ENCODE measurements at places on chromosomes 6 and 20. TPM values are rescaled to one million over a fixed set of nuclear protein-coding genes. Genes with fewer than 3 reads are reported as not detected.

The IP6K3 gene
- total RNA-seq = not detected

The C4A gene
- 2.2 TPM for total RNA-seq

The SLC17A3 gene
- not detected for total RNA-seq

The TFAP2D gene
- total RNA-seq = not detected

The ARHGAP40 gene
- not detected for total RNA-seq

The KHDC1 gene
- 7.9 TPM for total RNA-seq

The BCAS1 gene
- total RNA-seq = 0.35 TPM

The KCNK16 gene
- not detected for total RNA-seq

The PACSIN1 gene
- 2.3 TPM for total RNA-seq

The COL21A1 gene
- total RNA-seq = 1.0 TPM

The MAS1 gene
- total RNA-seq = not detected

DNA sequence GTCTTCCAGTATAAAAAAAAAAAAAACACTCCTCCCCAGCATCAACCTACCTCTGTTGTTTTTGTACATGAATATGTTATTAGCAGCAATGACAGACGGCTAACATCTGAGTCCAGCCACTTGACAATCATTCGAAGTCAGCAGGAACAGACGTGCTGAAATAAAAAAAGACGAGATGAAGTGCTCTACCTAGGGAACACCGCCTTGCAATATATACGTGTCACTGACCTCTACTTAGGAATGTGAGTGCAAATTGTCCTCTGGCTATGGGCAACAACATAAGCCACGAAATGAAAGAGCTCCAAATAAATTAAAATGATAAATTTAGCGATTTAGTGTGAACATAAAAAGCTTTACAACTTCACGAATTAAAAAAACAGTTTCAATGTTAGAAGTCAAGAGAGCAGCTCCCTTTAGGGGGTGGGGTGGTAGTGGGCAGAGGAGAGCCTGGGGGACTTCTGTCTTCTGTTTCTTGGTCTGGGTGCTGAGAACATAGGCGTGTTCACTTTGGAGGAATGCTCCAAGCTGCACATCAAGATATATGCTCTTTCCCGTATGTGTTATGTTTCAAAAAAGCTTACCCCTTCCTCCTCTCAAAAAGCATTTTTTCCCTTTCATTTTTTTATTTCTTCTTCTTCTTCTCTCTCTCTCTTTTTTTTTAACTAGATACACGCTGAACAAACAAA is 23.3 kb downstream of the EDN1 start:
- no peak for DNase-seq

DNA sequence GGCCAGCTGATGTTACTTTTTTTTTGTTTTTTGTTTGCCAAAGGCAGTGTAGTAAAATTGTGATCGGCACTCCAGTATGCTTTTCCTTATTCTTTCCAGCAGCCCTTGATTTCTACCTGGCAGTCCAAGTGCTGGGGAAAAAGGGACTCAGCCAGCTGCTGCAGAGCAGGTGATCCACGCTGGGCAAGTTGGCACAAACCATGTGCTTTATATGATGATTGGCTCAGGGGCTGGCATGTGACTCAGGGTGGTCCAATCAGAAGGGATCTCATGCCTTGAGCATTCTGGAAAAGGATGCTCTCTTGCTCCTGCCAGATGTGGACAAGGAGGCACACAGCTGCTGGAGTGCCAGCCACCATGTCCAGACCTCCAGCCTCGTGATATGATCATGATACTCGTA is 54.5 kb downstream of the SULF2 start:
- no peak for DNase-seq

DNA sequence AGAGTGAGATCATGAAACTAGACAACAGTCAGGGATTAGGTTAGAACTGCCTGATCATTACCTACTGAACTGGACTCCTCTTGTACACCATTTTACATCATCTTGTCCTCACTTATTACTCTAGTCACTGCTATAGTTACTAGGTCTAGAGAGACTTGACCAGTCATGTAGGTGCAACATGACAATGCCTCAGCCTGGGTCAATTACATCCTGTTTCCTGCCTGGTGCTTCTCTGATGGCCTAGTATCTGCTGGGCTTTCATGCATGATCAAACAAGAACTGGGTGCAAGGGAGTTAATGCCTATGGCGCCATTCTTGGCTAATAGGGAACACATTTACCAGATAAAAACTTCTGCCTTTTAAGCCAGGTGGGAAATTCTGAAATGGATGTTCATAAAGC is 39.2 kb upstream of the MMS22L start:
- no peak for DNase-seq

- DNase-seq = no peak
Observed at GRCh38 chr20:43459022-43459942, 1.6 kb downstream of the SRSF6 start.

- peak; percentile 87 for DNase-seq
Observed at GRCh38 chr20:19802492-19803158, 44.6 kb downstream of the RIN2 start.

- peak; percentile 11 for DNase-seq
Observed at GRCh38 chr6:100260584-100260983, 204.1 kb downstream of the SIM1 start.

DNA sequence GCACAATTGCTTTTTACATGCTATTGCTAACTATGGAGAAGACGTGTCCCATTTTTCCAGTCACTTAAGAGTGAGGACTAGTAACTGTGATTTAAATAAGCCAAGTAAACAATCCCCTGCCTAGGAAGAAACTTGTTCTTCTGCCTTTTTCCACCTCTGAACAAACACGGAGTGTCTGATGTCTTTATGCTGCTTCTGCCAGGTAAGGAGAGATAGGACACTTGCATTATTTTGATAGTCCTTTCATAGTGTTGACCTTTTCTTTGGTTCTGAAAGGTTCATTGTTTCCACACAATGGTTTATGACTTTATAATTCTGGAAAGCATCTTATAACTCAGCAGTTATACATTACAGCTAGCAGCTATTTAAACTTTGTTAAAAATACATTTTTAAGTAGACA is 8.4 kb downstream of the LRP11 start:
- peak; percentile 47 for DNase-seq

- DNase-seq = no peak
Observed at GRCh38 chr6:13554929-13555333, 19.5 kb upstream of the SIRT5 start.

GRCh38 chr6:34232901-34233300 is 3.8 kb upstream of the HMGA1 start:
- DNase-seq = no peak

DNA sequence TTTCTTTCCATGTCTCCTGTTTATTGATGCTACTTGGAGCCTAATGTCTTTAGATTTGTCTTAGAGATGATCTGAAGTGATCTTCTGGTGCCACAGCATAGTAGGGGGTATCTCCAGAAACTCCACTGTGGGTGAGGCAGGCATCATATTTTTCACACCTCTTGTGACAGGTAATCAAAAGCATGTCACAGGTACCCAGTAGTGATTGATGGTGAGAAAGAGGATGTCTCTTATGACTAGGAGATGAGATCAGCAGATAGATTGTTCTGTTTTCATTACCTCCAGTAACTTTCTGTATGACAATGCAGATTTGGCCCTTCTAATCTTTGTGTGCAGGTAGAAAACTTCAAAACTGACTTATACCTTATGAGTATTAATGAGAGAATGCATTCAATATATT is 13.5 kb downstream of the NCOA7 start:
- no peak for DNase-seq

DNA sequence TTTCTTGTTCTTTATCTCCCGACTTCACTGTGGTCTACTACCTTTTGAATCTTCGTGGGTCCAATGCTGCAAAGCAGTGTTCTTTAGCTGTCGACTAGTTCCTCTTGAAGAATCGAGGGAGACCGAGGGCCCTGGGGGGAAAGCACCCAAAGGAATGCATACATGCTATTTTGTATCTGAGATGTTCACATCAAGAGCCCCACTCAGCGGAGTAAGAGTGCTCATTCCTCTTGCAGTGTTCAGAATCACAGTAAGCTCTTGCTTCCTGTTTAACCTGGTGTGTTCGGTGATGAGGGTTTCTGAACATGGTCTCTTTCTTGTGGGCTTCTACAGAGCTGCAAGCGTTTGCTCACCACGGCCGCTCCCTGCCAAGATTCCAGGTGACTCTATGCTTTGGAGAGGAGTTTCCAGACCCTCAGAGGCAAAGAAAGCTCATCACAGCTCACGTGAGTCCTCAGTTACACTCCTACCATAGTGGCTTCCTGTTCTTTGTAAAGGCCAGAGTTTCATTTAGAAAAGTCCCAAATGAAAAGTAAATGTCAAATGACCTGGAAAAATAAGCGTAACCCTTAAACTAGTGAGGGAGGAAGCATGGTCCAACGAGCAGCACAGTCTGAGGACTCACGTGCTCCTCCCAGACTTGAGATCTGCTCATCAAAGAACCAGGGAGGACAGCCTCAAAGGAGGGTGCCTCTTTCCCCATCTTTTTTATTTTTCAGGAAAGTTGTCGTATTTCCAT is 13.3 kb downstream of the IRF4 start:
- no peak for DNase-seq

- peak; percentile 99 for DNase-seq
Observed at GRCh38 chr20:51985013-51985415, 182.7 kb upstream of the SALL4 start.

- DNase-seq = peak; percentile 96
Observed at GRCh38 chr6:12348530-12349511, 58.7 kb downstream of the EDN1 start.

DNA sequence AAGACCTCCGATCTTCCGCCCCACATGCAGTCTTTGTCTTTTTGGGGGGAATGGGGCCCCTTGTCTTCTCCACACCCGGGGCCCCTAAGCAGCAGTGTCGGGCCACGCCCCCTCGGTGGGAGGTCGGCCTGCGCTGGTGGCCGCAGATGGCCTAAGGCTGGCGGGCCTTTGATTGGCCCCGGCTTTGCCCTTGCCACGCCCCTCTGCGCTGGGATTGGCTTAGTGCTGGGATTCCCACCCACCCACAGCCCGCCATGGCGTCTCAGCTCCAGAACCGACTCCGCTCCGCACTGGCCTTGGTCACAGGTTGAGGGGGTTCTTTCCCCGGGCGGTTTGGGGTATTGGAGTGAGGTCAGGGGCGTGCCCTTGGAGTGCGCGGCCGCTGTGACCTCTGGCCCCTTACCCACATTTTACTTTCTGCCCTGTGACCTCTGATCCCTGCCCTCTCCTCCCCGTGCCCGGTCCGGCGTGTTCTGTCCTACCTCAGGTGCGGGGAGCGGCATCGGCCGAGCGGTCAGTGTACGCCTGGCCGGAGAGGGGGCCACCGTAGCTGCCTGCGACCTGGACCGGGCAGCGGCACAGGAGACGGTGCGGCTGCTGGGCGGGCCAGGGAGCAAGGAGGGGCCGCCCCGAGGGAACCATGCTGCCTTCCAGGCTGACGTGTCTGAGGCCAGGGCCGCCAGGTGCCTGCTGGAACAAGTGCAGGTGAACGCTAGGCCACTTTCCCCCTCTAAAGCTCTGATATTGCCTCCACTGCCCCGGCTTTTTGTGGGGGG is at the start of gene HSD17B8:
TSS of gene HSD17B8 (plus strand) at position 241 of the 776 bp plus-strand sequence. CDS start at position 255, 14 bp downstream.
- DNase-seq = peak; percentile 42

GRCh38 chr20:40467067-40467466 is 222.0 kb downstream of the MAFB start:
- DNase-seq = no peak

GRCh38 chr6:26271668-26272024 is 93.4 kb upstream of the BTN3A2 start:
- no peak for DNase-seq

DNA sequence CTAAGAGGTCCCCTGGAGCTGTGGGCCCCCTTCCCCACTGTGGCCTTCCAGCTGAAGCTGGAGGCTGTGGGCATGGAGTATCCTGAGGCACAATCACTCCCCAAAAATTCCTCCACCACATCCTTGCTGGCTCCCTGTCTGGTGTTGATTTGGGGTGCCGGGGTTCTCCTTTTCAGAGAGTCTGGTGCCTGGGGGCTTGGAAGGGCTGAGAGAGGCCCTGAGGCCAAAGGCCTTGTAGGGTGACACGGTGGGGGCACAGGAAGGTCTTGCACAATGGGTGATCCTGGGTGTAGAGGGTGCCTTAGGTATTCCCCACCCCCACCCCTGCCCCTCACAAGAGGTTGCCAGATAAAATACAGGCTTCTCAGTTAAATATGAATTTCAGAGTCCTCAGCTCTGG is 33.2 kb upstream of the VEGFA start:
- DNase-seq = no peak

GRCh38 chr6:150977281-150977680 is 111.8 kb downstream of the MTHFD1L start:
- no peak for DNase-seq

GRCh38 chr20:11906626-11907480 is 10.8 kb upstream of the BTBD3 start:
- peak; percentile 70 for DNase-seq

- DNase-seq = no peak
Observed at GRCh38 chr6:4489538-4489937, 286.7 kb upstream of the CDYL start.

DNA sequence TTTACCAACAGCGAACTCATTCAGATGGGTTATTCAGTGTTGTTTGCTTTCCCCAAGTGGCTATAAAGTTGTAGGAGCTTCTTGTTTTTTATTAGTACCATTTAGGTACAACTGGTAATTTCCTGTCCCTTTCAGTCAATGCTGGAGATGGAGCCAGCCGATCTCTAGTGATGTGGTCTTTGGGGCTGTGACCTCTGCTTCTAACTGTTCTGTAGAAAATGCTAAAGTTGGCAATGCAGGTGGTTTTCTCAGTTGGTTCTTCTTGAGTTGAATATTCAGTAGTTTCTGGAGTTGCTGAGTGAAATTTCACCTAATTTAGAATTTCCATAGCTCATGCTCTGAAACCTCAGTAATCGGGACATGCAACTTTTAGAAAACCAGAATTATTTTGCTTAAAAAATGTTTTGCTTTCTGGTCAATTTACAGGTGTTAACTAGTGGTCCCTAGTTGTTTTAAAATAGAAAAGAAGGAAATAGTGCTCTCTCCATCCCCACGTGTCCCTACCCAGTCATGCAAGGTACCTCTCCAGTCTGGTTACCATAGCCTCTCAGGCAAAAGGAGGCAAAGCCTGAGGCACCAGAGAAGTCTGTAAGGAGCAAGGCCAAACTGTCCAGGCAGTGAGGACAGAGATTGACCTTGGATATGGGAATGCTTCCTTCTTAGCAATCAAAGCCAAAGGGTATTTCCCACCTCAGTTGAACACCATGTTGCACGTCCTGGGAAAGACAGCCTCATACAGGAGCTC is 27.3 kb upstream of the GABRR1 start:
- DNase-seq = no peak

Data from PC-3 (cell line).